ENCODE measurements at places on chromosomes 3 and 15.
A peak's percentile ranks its signal among the peaks of the same experiment; 100 is the strongest.

- no peaks in the 10 kb centered on the region for H3K27me3 ChIP-seq
- peaks cover 13% of the 10 kb centered on the region for H3K36me3 ChIP-seq
- peak overlapping the region; percentile 97 for H3K4me3 ChIP-seq
- peaks cover 20% of the 10 kb centered on the region for H3K4me1 ChIP-seq
Observed at GRCh38 chr3:15601046-15601398, 347 bp downstream of the HACL1 start.

DNA sequence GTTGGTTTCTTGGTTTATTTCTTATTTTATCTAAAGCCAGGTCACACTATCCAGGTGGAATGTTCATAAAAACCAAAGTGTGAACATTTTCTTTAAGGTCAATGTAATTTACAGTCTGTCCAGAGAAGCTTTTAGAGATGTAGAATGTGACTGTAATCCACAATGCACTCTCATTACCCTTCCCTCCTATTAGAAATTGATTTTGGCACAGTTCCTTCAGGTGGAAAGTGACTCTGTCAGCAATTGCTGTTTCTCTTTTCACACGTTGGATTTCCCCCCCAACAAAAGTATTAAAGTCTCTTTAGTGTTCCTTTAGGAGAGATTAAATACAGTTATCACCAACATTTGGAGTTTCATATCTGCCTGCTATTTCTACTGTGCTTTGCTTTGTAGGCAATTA is 31.6 kb upstream of the COPB2 start:
- no peaks in the 10 kb centered on the region for H3K27me3 ChIP-seq
- no peaks in the 10 kb centered on the region for H3K36me3 ChIP-seq
- H3K4me3 ChIP-seq = no peak overlapping the region
- H3K27ac ChIP-seq = no peak overlapping the region
- DNase-seq = no peak

DNA sequence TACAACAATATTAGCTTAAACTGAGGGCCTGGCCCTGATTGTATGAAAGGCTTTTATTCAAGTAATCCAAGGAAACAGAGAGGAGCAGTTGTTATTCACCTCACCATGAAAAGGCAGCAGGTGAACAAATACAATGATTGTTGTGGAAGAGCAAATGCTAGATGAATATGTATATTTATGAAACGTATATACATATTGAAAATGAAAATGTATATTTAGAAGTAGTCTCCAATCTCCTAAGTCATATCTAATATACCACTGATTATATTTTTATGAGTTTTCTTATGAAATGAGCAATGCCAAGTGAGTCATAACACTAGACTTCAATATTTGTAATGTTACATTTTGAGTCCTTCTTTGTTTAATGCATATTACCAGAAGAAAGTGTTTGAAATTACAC is 116.2 kb upstream of the KCNMB2 start:
- H3K4me3 ChIP-seq = no peak overlapping the region
- peak; percentile 23 for DNase-seq
- H3K36me3 ChIP-seq = no peaks in the 10 kb centered on the region
- no peaks in the 10 kb centered on the region for H3K27me3 ChIP-seq

GRCh38 chr3:129357616-129358015 is 70.8 kb downstream of the EFCAB12 start:
- no peaks in the 10 kb centered on the region for H3K27me3 ChIP-seq
- no peak overlapping the region for H3K4me3 ChIP-seq
- H3K4me1 ChIP-seq = no peaks in the 10 kb centered on the region
- no peak overlapping the region for H3K27ac ChIP-seq

- no peaks in the 10 kb centered on the region for H3K27me3 ChIP-seq
- peaks cover 4% of the 10 kb centered on the region for H3K36me3 ChIP-seq
- H3K4me3 ChIP-seq = no peak overlapping the region
- no peak overlapping the region for H3K27ac ChIP-seq
- peaks cover 11% of the 10 kb centered on the region for H3K4me1 ChIP-seq
Observed at GRCh38 chr15:88905576-88905975, 7.6 kb downstream of the MFGE8 start.
